ENCODE measurements at places on chromosomes 4 and X.

GRCh38 chrX:155334486-155335336, at the start of gene CLIC2:
Gene CLIC2 (minus strand): TSS chrX:155334614. CDS start chrX:155334427, 187 bp downstream.
- DNase-seq, result peak; percentile 87

GRCh38 chrX:35017284-35017683, 74.7 kb downstream of the FAM47B start:
- no peak for DNase-seq

DNA sequence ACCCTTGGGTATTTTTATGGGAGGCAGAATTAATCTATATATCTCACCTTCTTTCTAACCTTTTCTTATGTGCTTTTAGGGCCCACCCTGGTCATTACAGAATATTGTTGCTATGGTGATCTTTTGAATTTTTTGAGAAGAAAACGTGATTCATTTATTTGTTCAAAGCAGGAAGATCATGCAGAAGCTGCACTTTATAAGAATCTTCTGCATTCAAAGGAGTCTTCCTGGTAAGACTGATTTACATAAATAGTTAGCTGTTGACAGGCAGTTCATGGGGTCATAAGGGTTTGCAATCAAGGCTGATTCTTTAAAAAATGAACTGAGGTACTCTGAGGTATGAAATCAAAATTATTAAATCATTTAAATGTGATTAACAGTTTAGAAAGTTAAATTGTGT, 71.5 kb downstream of the KIT start:
- DNase-seq, result no peak

GRCh38 chr4:150280081-150280895, 202.0 kb downstream of the DCLK2 start:
- peak; percentile 74 for DNase-seq

- no peak for DNase-seq
These were observed 9.4 kb upstream of the KIAA0232 start for GRCh38 chr4:6773106-6773505.

GRCh38 chr4:173748353-173748752, 218.3 kb upstream of the HAND2 start:
- DNase-seq, result peak; percentile 58

- no peak for DNase-seq
These were observed 38.7 kb downstream of the RAI2 start for GRCh38 chrX:17822351-17822750.

DNA sequence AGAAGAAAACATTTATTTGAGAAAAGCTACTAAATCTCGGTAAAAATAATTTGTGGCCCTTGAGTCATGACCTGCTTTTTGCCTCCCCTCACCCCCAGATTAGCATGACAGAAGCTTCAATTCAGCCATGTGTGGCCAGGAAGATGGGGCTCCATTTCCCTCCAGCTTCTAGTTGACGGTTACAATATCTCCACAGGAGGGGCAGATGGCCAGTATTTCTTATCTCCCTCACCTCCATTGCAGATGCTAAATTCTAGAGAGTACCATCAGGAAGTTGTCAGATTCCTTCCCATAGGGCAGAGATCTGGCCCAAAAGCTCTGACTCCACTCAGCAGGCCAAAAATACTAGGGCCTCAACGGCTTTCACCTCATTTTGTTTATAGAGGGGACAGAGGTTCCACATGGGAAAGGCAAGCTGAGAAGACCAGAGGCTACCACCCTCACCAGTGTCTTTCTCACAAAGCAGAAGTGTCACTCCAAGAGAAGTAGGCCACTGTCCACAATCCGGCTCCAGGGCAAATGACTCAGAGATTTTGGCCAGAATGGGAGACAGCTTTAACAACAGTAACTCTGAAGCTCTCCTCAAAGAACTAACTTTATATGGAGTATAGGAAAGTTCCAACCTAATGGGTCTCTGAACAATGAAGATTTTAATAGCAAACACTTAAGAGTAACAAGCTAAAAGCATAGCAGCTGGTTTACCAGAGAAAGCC, 108.3 kb downstream of the TBC1D19 start:
- no peak for DNase-seq

DNA sequence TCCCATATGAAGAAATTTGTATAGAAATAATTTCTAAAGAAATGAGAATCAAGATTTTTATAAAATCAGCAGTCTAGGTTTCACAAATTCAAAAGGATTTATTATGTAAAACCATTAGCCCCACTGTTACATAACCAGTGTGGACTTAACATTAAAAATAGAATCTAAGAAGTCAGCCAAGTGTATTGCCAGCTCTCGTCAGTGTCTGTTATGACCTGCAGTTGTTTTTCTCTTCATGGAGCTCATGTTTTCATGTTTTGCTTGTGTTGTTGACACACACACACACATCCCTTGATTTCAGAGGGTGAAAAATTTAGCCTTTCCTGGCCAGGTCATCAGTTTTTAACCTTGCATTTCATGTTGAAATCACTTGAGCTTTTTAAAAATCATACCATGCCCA, 39.5 kb downstream of the USP38 start:
- no peak for DNase-seq

- DNase-seq, result no peak
These were observed 49.1 kb upstream of the MSANTD1 start for GRCh38 chr4:3199653-3200422.

DNA sequence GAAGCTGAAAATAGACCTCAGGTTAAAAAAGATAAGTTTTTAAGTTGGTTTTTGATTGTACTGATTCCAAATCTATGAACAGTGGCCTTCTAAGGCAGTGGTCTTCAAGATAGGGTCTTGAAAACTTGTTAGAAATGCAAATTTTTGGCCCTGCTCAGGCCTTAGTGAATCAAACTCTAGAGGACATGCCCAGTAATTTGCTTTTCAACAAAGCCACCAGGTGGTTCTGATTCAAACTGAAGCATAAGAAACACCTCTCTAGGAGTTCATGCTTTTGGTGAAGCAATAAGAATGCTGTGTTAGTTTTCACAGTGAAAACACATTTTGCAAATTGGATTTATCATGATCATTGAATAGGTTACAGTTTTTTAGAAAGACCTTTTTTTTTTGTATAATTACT, 1849.4 kb upstream of the AGA start:
- DNase-seq, result no peak

DNA sequence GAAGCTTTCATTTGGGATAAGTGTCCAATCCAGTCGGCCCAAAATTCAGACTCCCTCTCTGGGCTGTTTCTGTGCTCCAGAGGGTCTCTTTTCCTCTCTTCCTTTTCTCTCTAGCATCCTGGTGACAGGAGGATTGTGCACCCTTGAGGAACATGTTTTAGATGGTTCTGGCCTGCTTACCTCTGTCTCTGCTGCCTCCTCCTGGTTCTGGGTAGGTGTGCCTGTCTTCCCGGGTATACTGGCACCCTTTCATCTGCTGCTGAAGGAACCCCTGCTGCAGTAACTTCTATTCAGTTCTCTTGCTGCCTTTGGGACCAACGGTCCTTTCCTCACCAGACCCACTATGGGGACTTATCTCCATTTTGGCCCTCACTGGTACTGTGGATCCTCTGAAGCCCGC, 53.2 kb downstream of the HMGB2 start:
- DNase-seq, result no peak

DNA sequence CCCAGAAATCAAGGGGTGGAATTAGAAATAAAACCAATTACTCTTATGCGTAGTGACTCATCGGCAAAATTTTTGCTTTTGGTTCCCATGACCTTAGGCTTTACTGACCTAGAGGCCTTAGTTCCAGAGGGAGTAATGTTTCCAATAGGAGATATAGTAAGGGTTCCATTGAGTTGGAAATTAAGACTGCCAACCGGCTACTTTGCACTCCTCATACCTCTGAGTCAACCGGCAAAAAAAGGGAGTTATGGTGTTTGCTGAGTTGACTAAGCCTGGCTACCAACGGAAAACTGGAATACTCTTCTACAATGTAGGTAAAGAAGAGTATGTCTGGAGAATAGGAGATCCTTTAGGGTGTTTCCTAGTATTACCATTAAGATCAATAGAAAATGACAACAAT, 919.8 kb downstream of the CENPC start:
- DNase-seq, result no peak

DNA sequence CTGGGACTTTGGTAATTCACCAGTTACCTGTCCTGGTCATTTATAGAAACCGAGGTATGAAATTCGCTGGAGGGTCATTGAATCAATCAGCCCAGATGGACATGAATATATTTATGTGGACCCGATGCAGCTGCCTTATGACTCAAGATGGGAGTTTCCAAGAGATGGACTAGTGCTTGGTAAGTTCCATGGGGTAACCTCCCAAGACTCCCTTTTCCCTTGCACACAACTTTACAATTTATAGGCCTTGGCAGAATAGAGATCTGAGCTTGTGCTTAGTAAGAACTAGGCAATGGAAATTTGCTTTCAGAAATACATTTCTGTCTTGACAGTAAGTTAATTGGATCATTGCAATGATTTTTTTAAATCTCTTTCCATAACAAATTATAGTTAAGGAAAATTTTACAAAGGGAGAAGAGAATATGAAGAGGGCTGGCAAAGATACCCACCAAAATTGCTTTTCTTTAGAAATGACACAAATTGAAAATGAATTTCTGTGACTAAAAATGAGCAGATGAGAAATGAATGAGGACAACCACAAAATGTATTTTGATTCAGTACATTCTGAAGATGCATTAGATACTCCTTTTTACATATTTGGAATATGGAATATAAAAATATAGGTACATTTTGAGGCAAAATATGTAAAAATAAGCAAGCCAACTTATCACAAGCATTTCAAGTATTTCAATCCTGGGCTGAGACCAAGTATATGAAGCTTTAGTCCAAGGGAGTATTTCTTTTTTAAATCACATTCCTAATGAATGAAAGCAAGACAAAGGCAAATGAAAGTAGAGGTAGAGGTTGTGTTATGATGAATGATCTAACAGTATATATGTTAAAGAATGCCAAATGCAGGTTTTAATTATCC, 45.9 kb downstream of the PDGFRA start:
- DNase-seq, result no peak

DNA sequence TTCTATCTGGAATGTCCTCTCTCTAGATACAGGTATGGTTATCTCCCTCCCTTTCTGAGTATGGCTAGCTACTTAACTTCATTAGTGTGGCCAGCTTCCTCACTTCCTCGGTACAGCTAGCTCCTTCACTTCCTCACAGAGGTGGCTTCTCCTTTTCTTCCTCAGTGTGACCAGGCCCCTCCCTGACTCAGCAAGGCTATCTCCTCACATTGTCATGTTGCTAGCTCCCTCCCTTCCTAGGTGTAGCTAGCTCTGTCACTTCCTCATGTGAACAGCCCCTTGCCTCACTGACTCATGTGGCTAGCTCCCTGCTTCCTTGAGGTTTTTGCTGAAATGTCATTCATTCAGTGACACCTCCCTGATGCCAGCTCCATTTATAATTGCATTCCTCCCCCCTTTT, 67.3 kb upstream of the DDIT4L start:
- no peak for DNase-seq

DNA sequence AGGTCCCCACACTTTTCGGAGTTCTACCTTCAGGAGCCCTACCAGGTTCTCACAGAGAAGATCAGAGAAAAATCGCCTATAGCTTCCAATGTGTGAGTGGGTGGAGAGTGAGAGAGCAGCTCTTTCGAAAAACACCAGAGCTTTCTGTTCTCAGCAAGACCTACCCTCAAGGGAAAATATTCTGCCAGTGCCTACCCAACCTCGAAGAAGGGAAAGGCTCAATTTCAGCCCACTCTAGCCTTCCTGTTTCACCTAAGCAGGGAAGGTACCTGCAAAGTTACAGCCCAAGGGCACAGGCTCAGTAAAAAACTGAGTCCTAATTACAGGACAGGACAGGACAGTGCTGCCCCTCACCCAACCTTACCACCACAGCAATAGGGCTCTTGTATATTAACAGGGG, 104.0 kb upstream of the WDR17 start:
- DNase-seq, result no peak

DNA sequence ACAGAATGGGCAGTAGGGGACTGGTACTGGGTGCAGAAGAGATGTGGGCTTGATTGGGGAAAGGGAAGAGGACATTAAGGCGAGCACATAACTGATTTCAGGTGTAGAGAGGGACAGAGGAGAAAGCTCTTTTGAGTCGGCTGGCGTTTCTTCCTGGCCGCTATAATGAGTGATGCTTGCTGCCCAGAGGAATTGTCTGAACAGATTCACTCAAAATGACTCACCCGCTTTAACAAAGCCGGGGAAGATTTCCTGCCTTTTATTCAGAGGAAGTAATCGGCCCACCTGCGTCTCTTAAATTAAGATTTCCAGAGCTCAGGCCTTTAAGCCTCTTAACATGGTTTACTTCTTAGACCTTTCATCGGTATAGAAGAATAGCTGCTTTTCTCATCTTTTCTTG, 102.1 kb upstream of the AP1S2 start:
- peak; percentile 4 for DNase-seq

Data from fibroblast of pulmonary artery (primary cell).